Omental fat pad (tissue), 4 donors: ENCODE measurements at places on chromosomes 5 and 9. TPM values are rescaled to one million over a fixed set of nuclear protein-coding genes. Genes with fewer than 3 reads are reported as not detected.

The SLC34A1 gene
- total RNA-seq, result not detected

DNA sequence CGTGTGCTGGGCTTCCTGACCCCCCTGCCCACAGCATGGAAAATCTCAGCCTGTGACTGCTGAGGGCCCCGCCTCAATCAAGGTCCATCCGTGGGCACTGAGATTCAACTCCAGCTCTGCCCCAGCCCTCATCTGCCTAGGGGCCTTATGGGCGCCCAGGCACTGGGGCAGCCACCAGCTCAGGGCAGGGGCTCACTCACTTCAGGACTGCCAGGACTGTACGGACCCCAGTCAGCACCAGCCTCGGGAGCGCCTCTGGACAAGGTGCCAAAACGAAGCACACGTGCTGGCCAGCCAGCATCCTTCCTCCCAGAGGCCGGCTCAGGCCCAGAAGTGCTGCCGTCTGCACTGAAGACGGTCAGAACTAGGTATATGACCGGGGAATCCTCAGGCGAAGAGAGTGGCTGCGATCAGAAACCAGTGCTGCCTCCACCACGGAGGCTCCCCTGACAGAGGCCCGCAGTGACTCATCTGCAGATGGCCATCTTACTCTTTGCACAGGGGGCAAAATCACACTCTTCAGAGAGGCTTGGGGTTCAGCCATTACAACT lies 19.6 kb downstream of the CLPTM1L start:
- no peak for DNase-seq

- no peak for DNase-seq
These were observed 50.3 kb downstream of the ANKH start for GRCh38 chr5:14821100-14821845.

The OGN gene
- 412 TPM for total RNA-seq

DNA sequence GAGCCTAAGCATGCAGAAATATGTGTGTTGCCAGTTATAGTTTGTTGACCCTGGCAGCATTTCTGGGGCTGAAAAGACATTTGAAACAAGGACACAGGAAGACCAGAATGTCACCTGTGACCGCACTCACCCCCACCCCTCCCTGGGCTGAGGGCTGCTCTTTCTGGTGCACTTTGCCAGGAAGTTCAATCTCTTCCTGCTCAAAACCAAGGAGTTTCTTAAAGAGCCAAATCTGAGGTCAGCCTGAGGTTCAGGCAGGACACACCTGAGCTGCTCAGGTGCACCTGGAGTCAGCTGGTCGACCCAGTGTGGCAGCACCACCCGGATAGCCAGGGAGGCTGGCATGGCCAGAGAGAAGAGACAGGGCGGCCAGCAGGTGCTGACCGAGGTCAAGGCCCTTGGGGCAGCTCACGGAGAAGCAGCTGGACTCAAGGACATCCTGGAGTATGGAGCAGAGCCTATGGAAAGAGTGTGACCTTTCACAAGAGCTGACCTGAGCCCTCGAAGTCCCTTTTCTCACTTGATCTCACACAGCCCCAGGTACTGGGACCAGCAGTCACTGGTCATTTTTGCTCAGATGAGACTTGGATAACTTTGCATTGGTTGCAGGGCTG lies 376.9 kb upstream of the IRX4 start:
- no peak for DNase-seq

DNA sequence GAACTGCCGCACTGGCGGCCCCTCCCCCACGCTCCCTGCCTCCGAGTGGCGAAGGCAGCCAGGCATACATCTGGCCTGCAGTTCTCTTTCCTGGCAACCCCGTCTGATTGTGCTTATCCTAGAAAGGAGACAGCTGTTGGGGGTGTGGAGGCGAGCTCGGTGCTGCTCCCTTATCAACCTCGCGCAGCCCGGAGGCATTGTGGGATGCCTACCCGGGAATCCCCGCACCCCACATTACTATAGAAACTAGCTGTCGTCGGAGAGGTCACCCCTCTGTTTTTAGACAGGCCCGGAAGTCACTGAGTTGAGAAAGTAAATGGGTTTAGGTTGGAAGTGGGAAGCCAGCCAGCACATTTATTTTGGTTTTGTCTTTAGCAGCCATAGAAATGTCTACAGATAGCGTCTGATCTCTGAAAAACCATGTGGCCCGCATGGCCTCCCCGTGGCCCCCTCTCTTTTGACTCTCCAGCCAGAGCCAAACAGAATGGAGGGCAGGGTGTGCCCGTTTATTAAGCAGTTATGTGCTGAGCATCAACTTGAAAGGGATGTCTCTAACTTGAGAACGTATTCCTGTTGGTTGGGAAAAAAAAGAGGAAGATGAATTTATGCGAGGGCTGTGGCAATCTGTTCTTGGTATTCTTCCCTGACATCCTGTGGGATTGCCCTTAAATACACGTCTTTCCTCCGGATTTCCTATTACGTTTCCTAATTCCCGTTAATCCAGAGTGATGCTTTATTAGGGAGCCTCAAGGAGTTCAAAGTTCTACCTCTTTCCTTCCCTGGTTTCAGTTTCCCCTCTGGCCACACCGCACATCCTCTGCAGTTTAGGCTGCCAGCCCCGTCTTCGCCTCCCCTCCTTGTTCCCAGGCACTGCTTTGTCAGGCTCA lies 3.9 kb downstream of the STC2 start:
- DNase-seq, result no peak

DNA sequence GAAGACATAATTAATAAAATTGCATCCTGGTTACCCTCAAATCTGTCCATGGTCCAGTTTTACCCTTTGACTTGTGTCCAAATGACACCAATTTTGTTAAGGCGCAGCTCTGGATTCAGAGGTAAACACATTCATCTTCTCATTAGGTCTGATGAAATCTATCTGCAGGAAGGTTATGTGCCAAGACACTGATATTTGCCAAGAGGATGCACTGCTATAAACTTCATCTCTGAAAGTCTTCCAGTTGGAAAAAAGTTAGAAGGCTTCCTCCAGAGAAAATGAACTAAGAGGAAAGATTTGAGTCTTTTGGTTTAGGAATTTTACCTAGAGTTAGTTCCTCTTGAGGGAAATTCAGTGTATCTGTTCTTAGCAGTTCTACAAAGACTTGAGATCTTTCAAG lies 717.8 kb downstream of the DTWD2 start:
- DNase-seq, result no peak

DNA sequence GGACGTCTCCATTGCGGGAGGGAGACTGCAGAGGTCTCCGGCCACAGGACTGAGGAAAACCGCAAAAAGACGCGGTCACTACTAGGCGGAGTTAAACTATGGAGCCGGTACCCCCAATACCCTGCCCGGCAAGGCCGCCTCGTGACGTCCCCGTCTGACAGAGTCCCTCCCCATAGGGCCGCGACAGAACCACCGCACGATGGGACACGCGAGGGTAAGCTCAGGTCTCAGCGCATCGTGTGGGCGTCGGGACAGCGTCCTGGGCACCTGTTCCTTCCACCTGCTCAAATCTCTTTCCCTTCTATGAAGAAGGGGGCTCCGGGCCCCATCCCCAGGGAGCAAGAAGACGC lies 35.2 kb upstream of the GLDC start:
- no peak for DNase-seq

DNA sequence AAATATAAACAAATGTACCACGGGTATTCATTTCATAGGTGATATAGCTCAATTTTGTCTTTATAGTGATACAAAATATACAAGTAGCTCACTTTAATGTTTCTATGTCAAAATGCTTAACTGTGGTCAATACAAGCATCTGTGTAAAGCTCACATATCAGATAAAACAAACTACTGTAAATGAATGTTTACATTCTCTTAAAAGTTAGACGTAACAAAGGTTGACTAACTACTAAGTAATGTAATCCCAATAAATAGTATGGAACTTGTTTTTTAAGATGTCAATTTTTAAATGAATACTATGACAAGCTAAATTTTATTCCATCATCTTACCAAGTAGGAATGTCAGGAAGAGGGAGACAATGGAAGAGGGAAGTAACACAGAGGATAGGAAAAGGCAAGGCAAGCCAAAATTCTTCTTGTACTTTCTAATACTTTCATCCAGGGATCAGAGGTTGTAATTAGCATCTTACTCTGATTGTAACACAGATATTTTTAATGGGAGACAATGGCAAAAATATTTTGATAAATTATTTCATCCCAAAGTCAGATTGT lies 105.5 kb downstream of the STRBP start:
- no peak for DNase-seq

DNA sequence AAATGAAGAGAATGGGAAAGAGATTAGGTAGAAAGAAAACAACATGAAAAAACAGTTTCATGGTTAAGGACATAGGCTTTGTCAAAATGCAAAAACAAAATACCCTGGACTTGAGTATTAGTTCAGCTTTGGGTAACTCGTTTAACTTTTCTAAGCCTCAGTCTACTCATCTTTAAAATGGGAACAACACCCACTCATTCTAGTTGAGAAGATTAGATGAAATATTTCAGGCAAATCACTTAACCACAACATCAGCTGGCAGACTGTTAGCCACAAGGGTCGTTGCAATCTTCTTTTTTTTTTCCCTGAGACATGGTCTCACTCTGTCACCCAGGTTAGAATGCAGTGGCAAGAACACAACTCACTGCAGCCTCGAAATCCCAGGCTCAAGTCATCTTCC lies 185.6 kb downstream of the DCP2 start:
- no peak for DNase-seq

- DNase-seq, result no peak
These were observed 18.5 kb downstream of the TMEM268 start for GRCh38 chr9:114629563-114630090.
